Caco-2 (cell line): ENCODE measurements at places on chromosomes 6 and 20. TPM values are rescaled to one million over a fixed set of nuclear protein-coding genes. Genes with fewer than 3 reads are reported as not detected.

DNA sequence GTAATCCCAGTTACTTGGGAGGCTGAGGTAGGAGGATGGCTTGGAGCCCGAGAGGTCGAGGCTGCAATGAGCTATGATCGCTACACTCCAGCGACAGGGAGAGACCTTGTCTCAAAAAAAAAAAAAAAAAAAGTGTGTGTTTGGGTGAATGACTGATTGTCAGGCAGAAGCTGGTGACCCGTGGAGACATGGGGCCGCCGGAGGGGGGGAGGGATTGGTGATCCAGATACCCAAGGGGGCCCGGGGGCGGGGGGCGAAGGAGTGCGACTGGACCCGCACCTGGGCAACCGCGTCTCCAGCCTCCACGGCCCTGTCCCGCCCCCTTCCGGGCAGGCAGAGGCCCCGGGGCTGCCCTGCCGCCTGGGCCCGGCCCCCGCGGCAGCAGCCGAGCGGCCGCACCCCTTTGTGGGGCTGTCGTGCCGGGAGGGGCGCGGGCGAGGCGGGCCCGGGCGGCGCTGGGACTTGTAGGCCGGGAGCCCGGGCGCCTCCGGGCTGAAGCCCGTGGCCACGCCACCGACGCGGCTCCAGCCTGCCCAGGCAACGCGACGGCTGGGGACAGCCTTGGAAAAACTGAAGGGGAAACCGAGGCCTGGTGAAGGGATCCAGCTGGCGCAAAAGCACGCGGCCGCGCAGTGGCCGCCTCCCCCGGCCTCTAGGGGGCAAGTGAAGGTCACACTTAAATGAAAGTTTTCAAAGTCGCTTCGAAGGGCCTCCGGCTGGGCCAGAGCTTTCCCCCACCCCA is 2.1 kb upstream of the RBM38 start:
- peak overlapping the region; percentile 24 for H3K4me3 ChIP-seq
- peak overlapping the region; percentile 87 for H3K27ac ChIP-seq
- no peaks in the 10 kb centered on the region for H3K27me3 ChIP-seq
- H3K4me1 ChIP-seq = peaks cover 23% of the 10 kb centered on the region

Gene HLA-DOB
- 0.61 and 0.65 TPM in 2 replicates for total RNA-seq

DNA sequence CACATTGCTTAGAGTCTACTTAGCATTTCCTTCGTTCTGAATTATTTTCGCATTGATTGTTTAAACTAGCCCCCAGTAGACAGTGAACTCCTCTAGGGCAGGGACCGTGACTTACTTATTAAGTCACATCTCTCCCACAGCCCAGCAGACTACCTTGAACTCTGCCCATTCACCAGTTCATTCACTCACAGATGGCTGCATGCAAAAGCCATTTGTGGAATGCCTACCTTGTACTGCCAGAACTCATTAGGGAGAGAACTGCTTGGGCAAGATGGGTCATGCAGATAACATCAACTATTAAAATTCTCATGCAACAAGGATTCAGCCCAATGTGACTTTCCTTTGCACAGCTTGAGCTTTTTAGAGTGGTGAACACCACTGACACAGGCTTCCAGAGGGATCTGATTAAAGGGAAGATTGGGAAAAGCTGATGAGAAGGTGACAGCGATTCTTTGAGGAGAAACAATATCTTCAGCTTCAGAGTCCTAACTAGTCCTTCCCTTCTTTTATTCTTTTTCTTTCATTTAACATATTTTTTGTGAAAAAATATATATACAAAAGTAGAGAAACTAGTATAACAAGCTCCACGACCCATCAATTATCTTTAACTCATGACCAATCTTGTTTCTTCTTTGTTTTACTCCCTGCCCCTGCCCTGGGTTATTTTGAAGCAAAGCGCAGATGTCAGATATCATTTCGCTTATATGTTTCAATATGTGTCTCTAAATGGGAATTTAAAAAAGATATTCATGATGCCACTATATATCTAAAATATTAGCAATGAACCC is 273.9 kb downstream of the CDC5L start:
- no peaks in the 10 kb centered on the region for H3K36me3 ChIP-seq
- DNase-seq = no peak
- no peak overlapping the region for H3K27ac ChIP-seq
- no peak overlapping the region for H3K4me3 ChIP-seq
- no peaks in the 10 kb centered on the region for H3K27me3 ChIP-seq

GRCh38 chr6:3305216-3305565 is 46.4 kb downstream of the PSMG4 start:
- peaks cover 1% of the 10 kb centered on the region; the same call in 1 of the 2 replicates for H3K36me3 ChIP-seq
- DNase-seq = no peak
- no peak overlapping the region for H3K4me3 ChIP-seq
- no peaks in the 10 kb centered on the region for H3K4me1 ChIP-seq

Gene PCK1
- 0.42 TPM in 1 of 2 replicates, not detected in the other for total RNA-seq

Gene RAD21L1
- not detected in 2 replicates for total RNA-seq

- no peaks in the 10 kb centered on the region for H3K4me1 ChIP-seq
- no peak overlapping the region for H3K4me3 ChIP-seq
- no peak overlapping the region for H3K27ac ChIP-seq
- no peaks in the 10 kb centered on the region for H3K36me3 ChIP-seq
- DNase-seq = no peak
Observed at GRCh38 chr6:125611573-125612344, 137.7 kb upstream of the HEY2 start.

GRCh38 chr6:2433266-2433665 is 187.9 kb upstream of the GMDS start:
- H3K27ac ChIP-seq = no peak overlapping the region
- H3K4me1 ChIP-seq = peaks cover 7% of the 10 kb centered on the region
- no peak overlapping the region for H3K4me3 ChIP-seq
- no peaks in the 10 kb centered on the region for H3K27me3 ChIP-seq
- H3K36me3 ChIP-seq = no peaks in the 10 kb centered on the region
- no peak for DNase-seq

Gene SYCP2
- 64.6 and 68.7 TPM in 2 replicates for total RNA-seq

DNA sequence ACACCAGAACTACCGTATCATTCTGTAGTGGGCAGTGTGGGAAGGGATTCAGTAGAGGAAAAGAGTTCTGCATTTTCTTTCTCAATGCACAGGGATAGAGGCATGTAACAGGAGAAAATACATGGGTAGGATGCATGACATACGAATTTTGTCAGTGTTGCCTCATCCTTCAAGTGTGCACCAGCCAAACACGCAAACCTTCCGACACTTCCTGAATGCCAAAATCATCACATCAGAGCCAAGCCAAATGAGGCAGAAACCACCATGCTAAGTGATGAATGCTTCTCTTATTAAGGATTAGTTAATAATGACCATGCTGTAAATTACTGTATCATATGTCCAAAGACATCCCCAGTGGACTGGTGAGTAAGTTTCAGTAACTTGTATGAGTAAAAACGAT is 27.3 kb downstream of the RAMACL start:
- peaks cover 2% of the 10 kb centered on the region; the same call in 1 of the 2 replicates for H3K27me3 ChIP-seq
- no peak overlapping the region for H3K27ac ChIP-seq
- no peak for DNase-seq
- no peak overlapping the region for H3K4me3 ChIP-seq

Gene HLA-DMB
- total RNA-seq = not detected in 2 replicates

DNA sequence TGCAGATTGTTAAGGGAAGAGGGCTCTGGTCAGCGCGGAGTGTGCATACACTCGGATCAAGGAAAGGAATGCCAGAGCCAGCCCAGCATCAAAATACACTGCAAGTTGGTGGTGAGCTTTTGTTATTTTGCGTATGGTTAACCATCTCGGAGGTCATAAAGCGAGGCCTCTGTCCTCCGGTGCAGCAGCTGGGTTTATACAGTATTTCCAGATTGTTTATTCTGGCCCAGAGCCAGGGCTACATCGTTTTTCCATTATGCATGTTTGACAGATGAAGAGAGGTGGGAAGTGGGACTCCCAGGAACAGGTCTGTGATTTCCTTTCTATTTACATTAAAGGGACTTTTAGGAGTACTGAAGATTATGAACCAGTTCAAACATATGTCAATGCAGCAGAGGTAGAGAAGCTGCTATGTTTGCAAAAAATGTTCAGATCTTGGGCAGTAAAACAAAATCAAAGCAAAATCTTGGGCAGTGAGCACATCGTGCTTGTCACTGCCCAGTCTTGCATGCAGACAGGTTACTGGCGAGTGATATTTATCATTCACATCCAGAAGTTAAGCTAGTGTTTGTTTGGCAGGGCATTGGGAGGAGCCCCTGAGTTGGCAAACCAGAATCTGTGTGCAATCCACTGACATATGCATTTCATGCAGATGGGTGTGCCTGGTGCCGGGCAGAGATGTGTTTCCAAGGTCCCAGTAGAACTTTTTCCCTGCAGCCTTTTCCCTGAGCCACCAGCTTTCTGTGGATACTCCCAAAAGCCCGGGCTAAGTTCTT is 256.3 kb upstream of the TAB2 start:
- peaks cover 5% of the 10 kb centered on the region; the same call in 1 of the 2 replicates for H3K4me1 ChIP-seq
- DNase-seq = no peak
- no peaks in the 10 kb centered on the region; the same call in 1 of the 2 replicates for H3K27me3 ChIP-seq
- H3K36me3 ChIP-seq = no peaks in the 10 kb centered on the region
- no peak overlapping the region for H3K4me3 ChIP-seq

Gene MYCT1
- total RNA-seq = not detected in 2 replicates

Gene RAET1E
- not detected in 2 replicates for total RNA-seq

GRCh38 chr6:6494677-6495076 is 93.8 kb upstream of the LY86 start:
- no peaks in the 10 kb centered on the region for H3K27me3 ChIP-seq
- H3K4me1 ChIP-seq = no peaks in the 10 kb centered on the region
- H3K27ac ChIP-seq = no peak overlapping the region
- peak; percentile 43 for DNase-seq
- no peak overlapping the region for H3K4me3 ChIP-seq

Gene ZFP57
- not detected in 2 replicates for total RNA-seq

Gene SRPK1
- total RNA-seq = 114 and 124 TPM in 2 replicates

GRCh38 chr20:57198132-57199072 is 68.0 kb downstream of the BMP7 start:
- H3K27ac ChIP-seq = no peak overlapping the region
- DNase-seq = no peak
- H3K4me3 ChIP-seq = no peak overlapping the region
- H3K27me3 ChIP-seq = no peaks in the 10 kb centered on the region
- H3K36me3 ChIP-seq = 0 out of 2 replicates have a peak, but pooled peaks cover 5% of the 10 kb centered on the region

Gene COL12A1
- 61.8 and 68.0 TPM in 2 replicates for total RNA-seq

Gene SLC22A16
- total RNA-seq = not detected in 2 replicates

Gene TCF15
- not detected in 2 replicates for total RNA-seq

- H3K4me3 ChIP-seq = peak overlapping the region; percentile 63
- H3K4me1 ChIP-seq = peaks cover 29% of the 10 kb centered on the region
- H3K27me3 ChIP-seq = no peaks in the 10 kb centered on the region
- no peaks in the 10 kb centered on the region for H3K36me3 ChIP-seq
Observed at GRCh38 chr6:2875359-2876191, 27.5 kb downstream of the SERPINB9 start.

GRCh38 chr6:2733736-2734480 is 16.8 kb downstream of the MYLK4 start:
- DNase-seq = no peak
- H3K4me3 ChIP-seq = no peak overlapping the region
- H3K4me1 ChIP-seq = peaks cover 37% of the 10 kb centered on the region

DNA sequence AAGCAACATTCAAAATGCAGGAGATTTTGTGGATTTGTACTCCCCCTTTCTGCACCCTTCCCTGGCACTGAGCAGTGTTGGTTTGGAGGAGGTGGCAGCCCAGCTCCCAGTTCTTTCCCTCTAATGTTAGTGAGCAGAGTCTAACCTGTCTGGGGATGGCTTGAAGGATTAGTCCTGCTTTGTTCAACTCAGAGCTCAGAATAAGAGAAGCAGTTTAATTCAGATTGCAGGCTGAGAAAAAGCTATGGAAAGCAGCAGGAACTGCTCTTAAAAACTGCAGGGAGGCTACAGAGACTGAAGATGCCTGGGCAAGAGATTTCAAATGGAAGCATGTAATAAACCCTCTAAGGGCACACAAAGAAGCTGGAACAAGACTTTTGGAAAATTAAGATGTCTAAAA is 223.4 kb upstream of the GGTLC1 start:
- peaks cover 16% of the 10 kb centered on the region for H3K4me1 ChIP-seq
- H3K4me3 ChIP-seq = no peak overlapping the region
- no peak overlapping the region for H3K27ac ChIP-seq
- no peaks in the 10 kb centered on the region for H3K36me3 ChIP-seq

Gene TSPO2
- 0.49 and 0.61 TPM in 2 replicates for total RNA-seq

DNA sequence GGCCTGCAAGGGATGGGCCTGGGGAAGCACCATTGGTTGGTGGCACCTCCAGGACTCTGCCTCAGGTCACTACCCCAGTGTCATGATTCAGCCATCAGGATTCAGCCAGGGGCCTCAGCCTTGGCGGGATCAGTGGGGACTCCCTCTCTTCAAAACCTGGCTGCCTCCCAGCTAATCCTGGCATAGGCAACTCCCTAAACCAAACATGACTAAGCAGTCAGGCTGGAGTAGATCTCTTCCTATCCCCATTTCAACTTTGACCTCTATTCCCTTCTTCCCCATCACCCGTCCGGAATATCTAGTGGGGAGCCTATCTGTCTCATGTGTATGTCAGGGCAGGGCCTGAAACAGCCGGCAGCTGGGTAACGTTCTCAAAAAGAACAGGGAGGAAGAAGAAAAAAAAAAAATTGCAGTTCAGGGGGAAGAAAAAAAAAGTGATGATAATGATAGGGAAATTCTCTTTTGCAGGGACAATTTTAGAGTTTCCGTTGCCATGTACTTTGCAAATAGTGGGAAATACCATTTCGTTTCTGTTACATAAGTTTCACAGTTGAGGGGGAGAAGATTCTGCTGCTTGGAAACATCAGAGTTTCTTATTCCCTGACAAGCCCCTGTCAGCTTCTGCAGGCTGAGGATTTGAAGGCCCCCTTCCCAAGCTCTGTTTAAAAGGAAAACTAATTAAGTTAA is 4.1 kb upstream of the PREX1 start:
- no peak overlapping the region for H3K27ac ChIP-seq
- 0 out of 2 replicates have a peak, but pooled peaks cover 3% of the 10 kb centered on the region for H3K27me3 ChIP-seq
- no peaks in the 10 kb centered on the region for H3K36me3 ChIP-seq
- peaks cover 19% of the 10 kb centered on the region for H3K4me1 ChIP-seq

Gene OLIG3
- 0.21 TPM in 1 of 2 replicates, not detected in the other for total RNA-seq

GRCh38 chr20:8049310-8049709 is 29.7 kb upstream of the TMX4 start:
- no peak for DNase-seq
- H3K4me1 ChIP-seq = peaks cover 13% of the 10 kb centered on the region
- no peaks in the 10 kb centered on the region for H3K27me3 ChIP-seq
- H3K36me3 ChIP-seq = no peaks in the 10 kb centered on the region
- no peak overlapping the region for H3K4me3 ChIP-seq

Gene DNAH8
- total RNA-seq = not detected in 2 replicates

Gene APCDD1L
- not detected in 2 replicates for total RNA-seq

DNA sequence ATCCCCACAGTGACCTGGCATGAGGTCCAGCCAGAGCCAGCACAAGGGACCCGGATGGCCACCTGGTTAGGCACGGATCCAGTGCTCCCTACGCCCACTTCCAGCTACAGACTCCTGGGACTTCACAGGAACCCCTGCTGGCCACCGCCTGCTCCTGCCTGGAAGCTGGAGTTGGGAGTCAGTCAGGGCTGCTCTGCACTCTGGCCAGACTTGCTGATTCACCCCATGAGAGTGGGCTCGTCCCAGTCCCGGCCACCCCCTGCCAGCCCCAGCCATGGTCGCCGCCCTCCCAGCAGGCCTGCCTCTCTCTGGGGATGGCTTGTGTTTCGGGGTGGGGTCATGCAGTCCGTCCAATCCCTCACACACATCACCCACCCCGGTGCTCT is 125.8 kb downstream of the DLL1 start:
- H3K27me3 ChIP-seq = no peaks in the 10 kb centered on the region
- DNase-seq = no peak
- no peak overlapping the region for H3K4me3 ChIP-seq
- no peaks in the 10 kb centered on the region for H3K4me1 ChIP-seq
- no peak overlapping the region for H3K27ac ChIP-seq

Gene IMPG1
- not detected in 2 replicates for total RNA-seq
